NCI-H1092 treated with DMSO at 0.1 percent for 48 hours (cell line): ENCODE measurements at places on chromosomes 16 and 17.

- no peak for DNase-seq
Observed at GRCh38 chr16:77403732-77404131, 31.1 kb downstream of the ADAMTS18 start.

GRCh38 chr16:66406534-66407221, 20.4 kb upstream of the BEAN1 start:
- peak; percentile 74 for DNase-seq

GRCh38 chr17:27856676-27857432, 36.3 kb downstream of the LYRM9 start:
- DNase-seq, result no peak

DNA sequence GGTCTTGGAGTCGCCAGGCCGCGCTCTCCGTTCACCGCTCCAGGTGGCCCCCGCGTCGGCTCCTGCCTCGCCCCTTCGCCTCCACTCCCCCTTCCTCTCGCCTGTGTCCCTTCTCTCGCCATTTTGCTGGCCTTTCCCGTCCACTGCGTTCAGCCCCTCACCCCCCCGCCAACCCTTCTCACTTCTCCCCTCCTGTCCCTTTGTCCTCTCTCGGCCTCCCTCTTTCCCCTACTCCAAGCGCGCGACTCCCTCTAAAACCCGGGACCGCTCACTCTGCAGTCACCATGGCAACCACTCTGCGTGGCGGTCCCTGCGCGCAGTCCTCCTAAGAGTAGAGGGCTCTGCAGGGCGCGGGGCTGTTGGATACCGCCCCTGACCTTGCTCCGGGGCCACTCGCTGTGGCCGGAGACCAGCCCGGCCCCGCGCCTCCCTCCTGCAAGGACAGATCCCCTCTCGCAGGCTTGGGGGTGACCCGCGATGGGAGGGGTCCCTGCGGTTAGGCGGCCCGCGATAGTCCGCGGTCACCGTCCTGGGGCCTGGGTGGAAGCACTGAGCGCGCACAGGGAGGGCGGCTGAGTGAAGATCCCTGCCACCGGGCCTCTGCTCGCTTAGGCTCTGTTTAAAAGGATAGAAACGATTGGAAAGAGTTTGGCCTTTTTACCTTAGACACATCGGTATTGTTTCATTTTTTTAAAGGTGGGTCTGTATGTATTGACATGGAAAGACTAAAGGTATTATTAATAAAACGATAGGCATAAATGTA, 454 bp downstream of the CCDC40 start:
- DNase-seq, result peak; percentile 90

GRCh38 chr16:66690106-66690847, 6.3 kb downstream of the CMTM4 start:
- no peak for DNase-seq

DNA sequence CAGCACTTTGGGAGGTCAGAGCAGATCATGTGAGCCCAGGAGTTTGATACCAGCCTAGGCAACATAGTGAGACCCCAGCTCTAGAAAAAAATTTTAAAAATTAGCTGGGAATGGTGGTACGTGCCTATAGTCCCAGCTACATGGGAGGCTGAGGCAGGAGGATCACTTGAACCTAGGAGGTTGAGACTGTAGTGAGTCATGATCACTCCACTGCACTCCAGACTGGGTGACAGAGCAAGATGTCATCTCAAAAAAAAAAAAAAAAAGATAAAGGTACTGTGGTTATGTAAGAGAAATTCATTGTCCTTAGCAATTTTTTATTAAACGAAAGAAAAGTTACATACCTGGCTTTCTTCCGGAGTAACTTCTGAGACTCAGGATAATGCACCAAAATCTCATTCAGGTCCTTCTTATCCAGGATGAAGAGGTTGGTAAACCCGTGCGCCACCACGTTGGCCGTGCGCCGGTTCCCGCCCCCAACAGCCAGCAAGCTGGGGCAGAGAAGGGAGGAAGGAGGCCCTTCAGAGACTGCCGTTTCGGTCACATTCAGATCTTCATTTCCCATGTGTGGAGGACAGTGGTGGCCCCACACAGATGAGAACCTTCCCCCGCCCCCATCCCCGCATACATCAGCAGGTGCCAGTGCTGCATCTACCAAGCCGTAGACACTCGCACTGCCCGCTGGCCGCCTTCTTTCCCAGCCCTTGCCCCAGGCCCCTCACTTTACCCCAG, 73.7 kb downstream of the CNGB1 start:
- no peak for DNase-seq

DNA sequence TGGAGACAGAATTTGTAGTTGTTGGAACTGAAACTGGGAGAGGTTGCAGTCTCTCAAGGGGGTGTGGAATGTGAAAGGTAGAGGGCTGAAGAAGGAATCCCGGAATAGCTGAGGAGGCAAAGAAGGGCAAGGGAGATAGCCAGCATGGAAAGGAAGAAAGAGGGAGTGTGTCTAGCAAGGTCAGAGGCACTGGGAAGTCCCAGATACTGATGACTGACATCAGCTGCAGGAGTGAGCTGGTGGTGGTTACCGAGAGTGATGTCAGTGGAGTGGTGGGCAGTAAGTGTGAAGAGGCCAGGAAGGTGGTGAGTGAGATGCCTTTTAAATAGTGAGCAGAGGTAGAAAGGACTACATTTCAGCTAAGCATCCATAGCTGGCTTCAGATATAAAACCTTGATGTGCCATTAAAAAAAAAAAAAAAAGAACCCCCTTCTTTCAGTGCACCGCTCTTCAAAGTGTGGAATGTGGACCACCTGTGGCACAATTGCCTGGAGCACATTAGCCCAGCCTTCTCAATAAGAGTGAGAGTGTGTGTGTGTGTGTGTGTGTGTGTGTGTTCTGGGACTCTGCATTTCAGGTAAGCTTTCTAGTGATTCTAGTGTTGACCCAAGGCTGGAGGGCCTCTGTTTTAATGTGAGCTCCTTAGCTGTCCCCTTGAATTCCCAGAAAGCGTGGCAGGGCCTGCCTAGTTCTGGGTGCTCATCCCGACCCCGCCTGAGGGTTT, 8.5 kb downstream of the PRMT7 start:
- DNase-seq, result no peak

- DNase-seq, result no peak
Observed at GRCh38 chr17:7550344-7550743, 1.5 kb downstream of the TNFSF12 start.

DNA sequence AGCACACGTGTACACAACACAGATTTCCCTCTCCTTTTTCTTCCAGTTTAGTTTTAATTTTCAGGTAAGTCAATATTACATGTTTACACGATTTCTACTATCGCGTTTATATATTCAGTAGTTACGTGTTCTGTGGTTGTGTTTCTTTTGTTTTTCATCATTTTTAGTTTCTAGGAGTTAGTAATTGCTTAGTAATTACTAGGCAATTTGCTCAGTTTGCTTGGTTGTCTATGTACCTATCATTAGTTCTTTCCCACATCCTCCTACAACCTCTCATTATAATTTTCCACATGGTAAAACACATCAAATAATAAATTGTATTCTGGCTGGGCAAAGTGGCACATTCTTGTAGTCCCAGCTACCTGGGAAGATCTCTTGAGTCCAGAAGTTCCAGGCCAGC, 24.6 kb upstream of the GUCY2D start:
- DNase-seq, result no peak

GRCh38 chr17:66340720-66341119, 38.3 kb downstream of the PRKCA start:
- DNase-seq, result no peak

GRCh38 chr17:80913928-80914821, 77.5 kb upstream of the CHMP6 start:
- DNase-seq, result no peak

DNA sequence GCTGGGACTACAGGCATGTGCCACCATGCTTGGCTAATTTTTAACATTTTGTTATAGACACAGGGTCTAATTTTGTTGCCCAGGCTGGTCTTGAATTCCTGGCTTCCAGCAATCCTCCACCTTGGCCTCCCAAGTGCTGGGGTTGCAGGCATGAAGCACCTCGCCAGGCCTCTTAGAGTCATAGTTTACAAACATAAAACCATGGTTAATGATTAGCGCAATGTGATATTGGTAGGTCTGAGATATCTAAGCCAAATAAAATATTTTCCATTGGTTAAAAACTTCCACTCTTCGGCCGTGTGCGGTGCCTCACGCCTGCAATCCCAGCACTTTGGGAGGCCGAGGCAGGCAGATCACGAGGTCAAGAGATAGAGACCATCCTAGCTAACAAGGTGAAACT, 16.6 kb downstream of the TXNDC11 start:
- DNase-seq, result no peak

- DNase-seq, result no peak
Observed at GRCh38 chr17:38879878-38880665, 10.2 kb downstream of the LASP1 start.
